Trophoblast cell (in vitro differentiated cells and primary cell): ENCODE measurements at places on chromosomes 11 and 22.

DNA sequence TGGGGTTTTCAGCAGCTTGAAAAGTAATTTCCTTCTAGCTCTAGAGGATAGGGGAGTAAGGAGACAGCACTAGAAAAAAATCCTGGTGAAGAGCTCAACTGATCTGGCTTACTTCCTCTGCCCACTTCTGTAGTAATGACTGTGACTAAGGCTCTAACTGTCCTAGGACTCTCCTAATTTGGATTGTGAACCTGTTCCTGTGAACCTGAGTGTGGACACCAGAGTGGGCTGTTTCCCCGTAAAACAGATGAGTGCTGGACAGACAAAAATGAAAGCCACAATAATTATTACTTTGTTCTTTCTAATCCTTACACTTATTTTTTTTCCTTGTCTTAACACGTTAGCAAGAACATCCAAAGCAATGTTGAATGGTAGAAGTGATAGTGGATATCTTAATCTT, 154.1 kb downstream of the AASDHPPT start:
- peak; percentile 35 for DNase-seq

GRCh38 chr11:18420067-18420466, 7.9 kb downstream of the LDHC start:
- no peak for DNase-seq

- DNase-seq: no peak
These were observed 213.9 kb upstream of the NARS2 start for GRCh38 chr11:78788533-78788932.

GRCh38 chr22:27437570-27437969, 364.0 kb downstream of the MN1 start:
- no peak for DNase-seq

DNA sequence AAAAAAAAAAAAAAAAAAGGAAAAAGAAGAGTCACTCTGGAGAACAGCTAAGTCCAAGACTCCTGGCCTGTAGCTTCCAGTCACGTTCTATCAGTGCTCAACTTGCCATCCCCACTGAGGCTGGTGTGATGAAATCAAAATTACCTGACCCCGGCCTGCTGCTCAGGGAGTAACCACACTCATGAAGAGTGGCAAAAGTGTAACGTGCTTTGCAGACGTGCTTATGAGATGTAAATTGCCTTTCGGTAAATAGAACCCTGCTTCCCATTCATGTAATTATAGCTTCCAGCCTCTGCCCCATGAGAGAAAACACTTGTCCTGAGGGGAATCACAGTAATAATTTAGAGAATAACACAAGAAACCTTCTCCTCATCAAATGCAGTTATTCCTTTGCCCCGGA, 28.2 kb upstream of the CHKA start:
- DNase-seq: no peak

GRCh38 chr11:43074810-43075209, 237.0 kb upstream of the API5 start:
- DNase-seq: no peak

DNA sequence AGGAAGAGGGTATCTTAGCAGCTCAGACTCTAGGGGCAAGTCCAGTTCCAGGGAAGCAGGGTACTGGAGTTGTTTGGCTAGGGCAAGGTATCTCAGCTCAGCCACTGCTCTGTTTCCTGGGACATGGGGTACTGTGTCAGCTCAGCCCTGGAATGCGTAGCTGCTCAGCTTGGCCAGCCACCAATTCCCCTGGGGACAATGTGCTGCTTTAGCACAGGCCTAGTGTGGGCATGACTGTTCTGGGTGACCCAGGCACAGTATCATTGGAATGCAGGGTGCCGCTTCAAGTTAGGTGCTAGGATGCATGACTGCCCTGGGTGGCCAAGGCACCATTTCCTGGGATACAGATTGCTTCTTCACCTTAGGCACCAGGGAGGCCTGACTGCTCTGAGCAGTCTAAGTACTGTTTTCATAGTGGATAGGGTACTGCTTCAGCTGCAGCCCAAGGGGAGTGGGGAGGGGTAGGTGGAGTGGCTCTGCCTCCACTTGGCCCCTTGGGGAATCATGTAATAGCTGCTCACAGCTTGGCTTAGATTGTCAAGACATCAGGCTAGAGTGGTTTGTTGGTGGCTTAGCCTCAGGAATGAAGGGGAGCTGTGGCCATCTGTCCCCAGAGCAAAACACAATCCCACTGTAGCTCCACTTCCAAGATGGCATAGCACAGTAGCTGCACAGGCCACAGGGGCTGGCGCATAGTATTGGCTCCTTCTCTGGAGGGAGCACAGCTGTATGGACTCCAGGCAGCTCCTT, 36.0 kb downstream of the MADD start:
- DNase-seq: no peak

DNA sequence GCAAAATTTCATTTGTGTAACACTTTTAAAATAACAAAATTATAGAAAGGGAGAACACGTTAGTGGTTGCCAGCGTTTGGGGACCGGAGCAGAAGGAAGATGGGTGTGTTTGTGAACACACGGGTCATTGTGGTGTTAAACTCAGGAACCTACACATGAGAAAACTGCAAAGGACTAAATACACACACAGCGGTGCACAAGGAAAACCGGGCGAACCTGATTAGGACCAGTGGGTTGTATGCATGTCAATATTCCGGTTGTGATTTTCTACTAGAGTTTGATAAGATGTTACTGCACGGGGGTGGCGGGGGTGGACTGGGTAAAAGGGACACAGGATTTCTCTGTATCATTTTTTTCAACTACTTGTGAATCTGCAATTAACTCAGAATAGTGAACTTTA, 351.2 kb downstream of the OPCML start:
- no peak for DNase-seq

- DNase-seq: no peak
These were observed 281.2 kb downstream of the CADM1 start for GRCh38 chr11:115222863-115223530.

DNA sequence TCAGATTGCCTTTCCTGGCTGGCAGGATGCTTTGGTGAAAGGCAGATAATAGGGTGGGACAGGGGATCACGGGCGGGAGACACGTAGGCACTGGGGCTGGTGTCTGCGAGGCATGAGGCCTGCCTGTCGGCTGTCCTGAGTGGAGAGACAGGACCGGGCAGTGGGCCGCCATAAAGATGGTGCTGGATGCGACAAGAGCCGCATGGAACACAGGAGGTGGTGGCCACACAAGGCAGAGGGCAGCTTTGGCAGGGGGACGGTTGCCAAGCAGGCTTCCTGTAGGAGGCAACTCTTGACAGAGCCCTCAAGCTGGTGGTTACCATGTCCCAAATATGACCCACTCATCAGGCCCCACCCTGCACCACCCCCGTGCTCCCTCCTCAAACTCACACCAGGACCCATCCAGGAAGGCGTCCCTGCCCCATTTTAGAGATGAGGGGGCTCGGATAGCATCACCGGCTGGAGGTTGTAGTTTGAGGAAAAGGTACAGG, 4.9 kb upstream of the PPARA start:
- DNase-seq: no peak
